ENCODE measurements at places on chromosomes 6 and 20.

- DNase-seq = no peak
Observed at GRCh38 chr6:12173661-12174060, 116.5 kb upstream of the EDN1 start.

- no peak for DNase-seq
Observed at GRCh38 chr6:106849120-106849519, 125.4 kb downstream of the CD24 start.

DNA sequence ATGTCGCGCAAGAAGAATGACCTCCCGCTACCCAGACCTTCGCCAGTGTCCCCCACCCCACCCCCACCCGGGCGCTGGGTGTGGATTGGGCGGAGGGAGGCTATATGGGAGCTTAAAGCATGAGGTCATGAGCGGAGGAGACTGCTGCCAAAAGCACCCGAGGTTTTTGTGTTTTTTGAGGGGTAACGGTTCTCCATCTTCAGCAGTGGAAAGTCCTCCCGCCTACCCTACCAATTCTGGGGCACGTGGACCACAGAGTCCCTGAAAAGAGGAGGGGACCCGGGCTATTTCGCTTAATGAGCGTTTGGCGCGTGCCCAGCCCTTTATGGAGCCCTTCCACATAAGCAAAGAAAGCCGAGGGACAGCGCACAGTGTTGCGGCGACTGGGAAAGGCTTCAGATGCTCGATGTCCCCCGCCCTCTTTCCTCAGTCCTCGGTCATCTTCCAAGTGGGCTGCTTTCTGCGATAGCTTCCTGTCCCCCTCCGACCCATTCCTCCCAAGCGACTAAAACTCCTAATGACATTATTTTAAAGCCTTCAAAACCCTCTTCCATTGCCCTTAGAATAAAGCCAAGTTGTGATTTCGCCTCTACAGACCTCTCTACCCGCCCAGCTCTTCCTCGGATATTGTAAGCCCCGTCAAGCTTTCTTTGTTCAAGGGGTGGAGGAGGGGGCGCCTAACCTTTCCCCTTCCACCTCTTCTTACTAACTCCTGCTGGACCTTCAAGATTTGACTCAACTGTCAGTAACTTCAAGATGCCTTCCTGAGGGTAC lies 2.1 kb upstream of the TRERF1 start:
- DNase-seq = no peak

- no peak for DNase-seq
Observed at GRCh38 chr6:53932516-53932915, 137.7 kb downstream of the LRRC1 start.

GRCh38 chr6:34011264-34011663 lies 134.6 kb downstream of the GRM4 start:
- no peak for DNase-seq

- no peak for DNase-seq
Observed at GRCh38 chr6:5205877-5206850, 54.6 kb downstream of the LYRM4 start.

DNA sequence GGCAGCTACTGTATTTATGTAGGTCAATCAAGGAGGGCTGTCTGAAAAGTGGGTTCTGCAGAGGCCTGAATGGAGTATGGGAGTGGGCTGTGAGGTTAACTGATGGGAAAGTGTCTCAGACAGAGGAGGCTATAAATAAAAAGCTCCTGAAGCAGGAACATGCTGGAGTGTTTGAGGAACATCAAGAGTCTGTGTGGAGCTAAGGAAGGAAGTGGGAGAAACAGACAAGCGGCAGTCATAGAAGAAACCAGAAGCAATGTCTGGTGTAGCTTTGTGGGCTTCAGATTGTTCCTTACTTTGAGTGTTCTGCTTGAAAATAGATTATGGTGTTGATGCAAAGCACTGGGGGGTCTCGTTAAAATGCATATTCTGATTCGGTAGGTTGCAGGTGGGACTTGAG lies 101.5 kb upstream of the OGFRL1 start:
- no peak for DNase-seq

DNA sequence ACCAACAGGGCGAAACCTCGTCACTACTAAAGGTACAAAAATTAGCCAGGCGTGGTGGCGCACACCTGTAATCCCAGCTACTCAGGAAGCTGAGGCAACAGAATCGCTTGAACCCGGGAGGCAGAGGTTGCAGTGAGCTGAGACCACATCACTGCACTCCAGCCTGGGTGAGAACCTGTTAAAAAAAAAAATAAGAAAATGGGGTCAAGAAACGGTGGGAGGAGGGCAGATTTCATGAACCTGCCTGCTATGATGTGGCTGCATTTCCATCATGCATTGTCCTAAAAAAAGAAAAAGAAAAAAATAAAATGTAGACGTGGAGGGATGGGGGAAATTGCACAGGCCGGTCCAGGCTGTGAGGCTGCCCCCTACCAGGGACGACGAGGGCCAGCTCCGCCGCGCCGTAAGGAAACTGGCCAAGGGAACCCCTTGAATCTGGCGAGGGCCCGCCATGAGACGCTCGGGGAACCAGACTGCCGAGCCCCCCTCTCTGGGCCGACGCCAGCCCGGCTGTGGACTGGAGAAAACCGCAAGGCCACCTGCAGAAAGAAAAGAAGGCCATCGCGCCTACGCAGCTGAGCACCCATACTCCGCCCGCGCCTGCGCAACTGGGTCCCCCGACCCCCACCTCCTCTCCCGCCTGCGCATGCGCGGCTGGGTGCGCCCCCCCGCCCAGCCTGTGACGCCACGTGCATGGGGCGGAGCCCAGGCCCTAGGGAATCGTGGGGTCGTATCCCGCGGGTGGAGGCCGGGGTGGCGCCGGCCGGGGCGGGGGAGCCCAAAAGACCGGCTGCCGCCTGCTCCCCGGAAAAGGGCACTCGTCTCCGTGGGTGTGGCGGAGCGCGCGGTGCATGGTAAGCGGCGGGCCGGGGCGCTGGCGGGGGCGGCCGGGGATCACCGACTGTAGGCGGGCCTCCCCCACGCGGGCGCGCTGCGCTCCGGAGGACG lies at the start of gene ENTPD6:
ENTPD6 (plus strand) TSS at position 699 of the 948 bp plus-strand sequence. CDS start 10,825 bp downstream, outside the sequence.
- peak; percentile 90 for DNase-seq
